ENCODE measurements at places on chromosomes 7 and 10. TPM values are rescaled to one million over a fixed set of nuclear protein-coding genes. Genes with fewer than 3 reads are reported as not detected.

DNA sequence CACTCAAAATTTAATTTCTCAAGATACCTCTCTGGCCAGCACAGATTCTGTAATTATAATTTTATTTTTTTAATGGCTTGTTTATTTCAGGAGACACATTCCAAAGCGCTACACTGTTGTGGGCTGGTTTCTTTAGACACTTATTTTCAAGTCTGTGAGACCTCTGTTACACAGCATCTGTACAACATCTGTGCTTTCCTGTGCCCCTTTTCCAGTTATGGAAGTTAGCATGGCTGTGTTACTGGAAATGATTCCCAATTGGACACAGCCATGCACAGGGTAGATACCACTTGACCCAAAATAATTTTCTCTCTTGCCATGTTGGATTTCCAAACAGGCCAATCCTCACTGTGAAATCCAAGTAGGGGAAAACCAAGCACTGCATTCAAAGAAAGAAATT lies 172.3 kb upstream of the ADCY1 start:
- no peak overlapping the region for H3K4me3 ChIP-seq
- H3K27ac ChIP-seq: no peak overlapping the region
- no peaks in the 10 kb centered on the region for H3K36me3 ChIP-seq
- H3K27me3 ChIP-seq: no peaks in the 10 kb centered on the region

- peak; percentile 59 for DNase-seq
- H3K4me3 ChIP-seq: no peak overlapping the region
- peaks cover 41% of the 10 kb centered on the region for H3K36me3 ChIP-seq
These were observed 9.3 kb upstream of the ZC3HAV1L start for GRCh38 chr7:139044813-139045794.

- DNase-seq: no peak
- H3K4me1 ChIP-seq: no peaks in the 10 kb centered on the region
- no peak overlapping the region for H3K4me3 ChIP-seq
- H3K27ac ChIP-seq: peak overlapping the region; percentile 6
- no peaks in the 10 kb centered on the region for H3K27me3 ChIP-seq
- H3K36me3 ChIP-seq: no peaks in the 10 kb centered on the region
These were observed 45.6 kb upstream of the AGBL3 start for GRCh38 chr7:134940729-134941128.

- H3K27ac ChIP-seq: no peak overlapping the region
- no peak for DNase-seq
- no peaks in the 10 kb centered on the region for H3K27me3 ChIP-seq
These were observed 756.3 kb downstream of the AUTS2 start for GRCh38 chr7:70354409-70355169.

DNA sequence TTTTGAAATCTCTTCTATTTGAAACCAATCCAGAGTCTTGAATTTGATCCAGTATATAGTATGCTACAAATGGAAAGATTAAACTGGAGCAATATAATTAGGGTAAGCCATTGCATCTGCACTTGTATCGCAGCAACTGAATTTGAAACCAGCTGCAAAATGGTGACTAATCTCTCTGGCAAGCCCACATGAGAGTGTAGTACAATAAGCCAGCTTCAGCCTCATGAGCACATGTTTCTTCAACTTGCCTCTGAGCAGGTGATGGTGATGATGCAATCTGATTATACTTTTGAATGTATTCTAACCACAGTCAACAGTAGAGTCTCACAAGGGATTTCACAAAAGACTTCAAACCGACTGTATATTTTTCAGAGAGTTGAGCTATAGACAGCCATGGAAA lies 829 bp upstream of the RPA3 start:
- no peak overlapping the region for H3K4me3 ChIP-seq
- no peak for DNase-seq
- H3K4me1 ChIP-seq: no peaks in the 10 kb centered on the region
- H3K27ac ChIP-seq: no peak overlapping the region
- H3K36me3 ChIP-seq: no peaks in the 10 kb centered on the region

GRCh38 chr7:35650751-35651150 lies 44.2 kb downstream of the HERPUD2 start:
- H3K36me3 ChIP-seq: no peaks in the 10 kb centered on the region
- H3K4me3 ChIP-seq: no peak overlapping the region
- DNase-seq: no peak
- no peak overlapping the region for H3K27ac ChIP-seq
- H3K27me3 ChIP-seq: no peaks in the 10 kb centered on the region

DNA sequence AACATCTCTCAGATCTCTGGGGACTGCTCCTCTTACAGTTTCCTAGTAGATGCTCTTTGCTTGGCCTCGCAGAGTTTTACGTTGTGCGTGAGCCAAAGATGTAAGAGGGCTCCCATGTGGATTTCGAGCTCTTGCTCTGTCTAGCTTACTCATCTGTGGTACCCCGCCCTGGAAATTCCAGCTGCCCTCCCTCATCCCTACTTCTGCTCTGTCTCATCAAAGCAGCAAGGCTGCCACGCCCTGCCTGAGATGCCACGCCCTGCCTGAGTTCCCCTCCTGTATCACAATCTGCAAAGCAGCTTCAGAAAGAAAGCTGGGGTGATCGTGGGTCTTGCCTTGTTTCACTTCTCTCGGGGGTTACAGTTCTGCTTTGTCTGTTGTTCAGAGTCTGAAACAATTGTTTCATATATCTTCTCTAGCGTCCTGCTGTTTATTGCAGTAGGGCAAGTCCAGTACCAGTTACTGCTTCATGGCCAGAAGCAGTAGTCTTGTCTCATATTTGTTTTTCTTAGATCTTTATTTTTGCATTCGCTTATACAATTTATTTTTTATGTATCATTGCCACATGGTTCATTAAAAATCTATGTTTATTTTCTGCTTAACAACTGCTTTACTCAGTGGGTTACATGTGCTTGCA lies 36.1 kb upstream of the CCNY start:
- H3K36me3 ChIP-seq: no peaks in the 10 kb centered on the region
- H3K27ac ChIP-seq: no peak overlapping the region
- no peaks in the 10 kb centered on the region for H3K4me1 ChIP-seq
- H3K27me3 ChIP-seq: no peaks in the 10 kb centered on the region

- H3K36me3 ChIP-seq: no peaks in the 10 kb centered on the region
- no peak overlapping the region for H3K27ac ChIP-seq
- H3K27me3 ChIP-seq: no peaks in the 10 kb centered on the region
- no peak overlapping the region for H3K4me3 ChIP-seq
- H3K4me1 ChIP-seq: no peaks in the 10 kb centered on the region
- no peak for DNase-seq
These were observed 148.8 kb downstream of the NOC3L start for GRCh38 chr10:94213980-94214379.

GRCh38 chr10:69490876-69491275 lies 39.6 kb downstream of the TSPAN15 start:
- H3K27ac ChIP-seq: no peak overlapping the region
- DNase-seq: no peak
- H3K36me3 ChIP-seq: no peaks in the 10 kb centered on the region
- no peaks in the 10 kb centered on the region for H3K4me1 ChIP-seq
- H3K4me3 ChIP-seq: no peak overlapping the region

DNA sequence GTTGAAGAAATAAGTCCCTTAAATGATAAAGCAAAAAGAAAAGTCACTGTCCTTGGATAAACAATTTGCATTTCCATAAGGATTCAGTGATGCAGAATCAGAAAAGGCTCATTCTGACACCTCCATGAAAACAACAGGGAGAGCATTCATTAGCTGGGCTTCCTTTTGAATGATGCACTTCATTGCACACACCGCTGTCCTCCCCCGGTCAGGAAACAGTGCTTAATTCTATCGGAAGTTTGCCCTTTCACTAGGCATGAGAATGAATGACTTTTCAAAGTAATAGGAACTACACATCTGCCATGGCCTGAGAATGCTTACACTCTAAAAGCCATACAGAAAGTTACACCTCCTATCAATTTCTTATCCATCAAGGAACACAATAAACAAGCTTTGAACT lies 4.2 kb downstream of the PCDH15 start:
- DNase-seq: no peak
- no peaks in the 10 kb centered on the region for H3K4me1 ChIP-seq
- no peaks in the 10 kb centered on the region for H3K27me3 ChIP-seq
- H3K4me3 ChIP-seq: no peak overlapping the region

DNA sequence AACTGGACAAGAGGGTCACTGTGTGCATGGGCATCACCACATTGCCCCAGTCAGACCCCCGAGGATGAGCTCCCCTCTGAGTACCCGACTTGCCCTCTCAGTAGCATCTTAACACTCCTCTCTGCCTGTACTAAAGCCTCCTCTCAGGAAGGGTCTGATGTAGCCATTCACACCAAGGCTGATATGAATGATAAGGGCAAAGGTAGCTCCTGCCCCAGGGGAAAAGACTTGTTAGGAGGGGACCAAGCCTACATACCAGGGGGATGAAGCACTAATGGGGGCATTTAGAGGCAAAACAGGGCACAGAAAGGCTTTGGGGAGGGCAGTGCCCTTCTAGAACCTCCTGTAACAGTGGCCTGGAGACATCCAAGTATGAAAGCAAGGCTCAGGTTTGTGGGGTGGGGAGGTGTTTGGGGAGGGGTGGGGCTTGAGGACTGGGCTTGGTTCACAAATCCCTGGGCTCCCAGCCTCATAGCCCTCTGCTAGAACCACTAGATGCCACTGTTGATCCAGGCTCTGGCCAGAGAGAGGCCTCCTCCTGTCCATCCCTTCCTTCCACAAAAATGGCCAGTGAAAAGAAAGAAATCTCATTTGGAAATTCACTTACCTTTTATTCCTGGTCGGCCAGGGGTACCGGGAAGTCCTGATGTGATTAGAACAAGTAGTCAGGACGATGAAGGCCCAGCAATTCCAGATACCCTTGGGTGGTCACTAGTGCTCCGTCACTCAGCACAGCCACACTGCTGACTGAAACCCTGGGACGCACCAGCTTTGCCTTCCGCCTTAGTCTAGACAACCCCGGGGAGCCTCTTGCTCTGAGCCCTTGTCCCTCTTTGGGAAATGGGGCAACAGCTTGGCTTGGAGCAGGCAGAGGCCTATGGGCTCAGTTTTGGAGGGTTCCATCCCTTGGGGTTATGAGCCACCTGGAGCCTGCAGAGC lies 40.3 kb downstream of the COL17A1 start:
- H3K4me3 ChIP-seq: no peak overlapping the region
- H3K36me3 ChIP-seq: no peaks in the 10 kb centered on the region
- H3K4me1 ChIP-seq: peaks cover 14% of the 10 kb centered on the region
- H3K27ac ChIP-seq: no peak overlapping the region

DNA sequence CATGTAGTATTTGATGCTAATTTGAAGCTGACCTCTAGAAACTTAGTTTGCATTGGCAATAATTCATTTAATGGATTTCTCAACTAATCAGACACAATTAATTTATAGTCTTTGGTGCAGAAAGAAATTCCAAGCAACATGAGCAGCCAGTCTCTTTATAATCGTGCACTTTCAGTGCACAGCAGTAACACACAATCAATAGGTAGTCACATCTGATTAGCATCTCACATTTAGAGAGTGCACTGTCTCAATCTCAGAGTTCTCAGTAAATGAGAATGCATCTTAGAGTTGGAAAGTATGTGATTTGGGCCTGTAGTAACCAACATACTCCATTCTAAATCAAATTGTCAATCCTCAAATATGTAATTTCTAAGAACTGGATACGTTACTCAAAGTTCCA lies 377.6 kb downstream of the POM121L12 start:
- H3K4me1 ChIP-seq: no peaks in the 10 kb centered on the region
- H3K36me3 ChIP-seq: no peaks in the 10 kb centered on the region
- H3K27ac ChIP-seq: no peak overlapping the region
- H3K4me3 ChIP-seq: no peak overlapping the region

- H3K36me3 ChIP-seq: no peaks in the 10 kb centered on the region
- H3K4me3 ChIP-seq: no peak overlapping the region
- no peaks in the 10 kb centered on the region for H3K27me3 ChIP-seq
- no peak for DNase-seq
These were observed 96.0 kb upstream of the GATA3 start for GRCh38 chr10:7958442-7958841.

GRCh38 chr10:66552331-66552730 lies 373.5 kb upstream of the LRRTM3 start:
- H3K27ac ChIP-seq: no peak overlapping the region
- H3K27me3 ChIP-seq: no peaks in the 10 kb centered on the region
- H3K4me3 ChIP-seq: no peak overlapping the region
- DNase-seq: no peak

- H3K27ac ChIP-seq: no peak overlapping the region
- H3K4me3 ChIP-seq: no peak overlapping the region
- no peaks in the 10 kb centered on the region for H3K36me3 ChIP-seq
- DNase-seq: no peak
- H3K4me1 ChIP-seq: no peaks in the 10 kb centered on the region
- H3K27me3 ChIP-seq: no peaks in the 10 kb centered on the region
These were observed 19.8 kb upstream of the CLDN12 start for GRCh38 chr7:90383422-90383821.

GRCh38 chr10:126854726-126855495 lies 50.3 kb upstream of the DOCK1 start:
- no peak for DNase-seq
- H3K4me3 ChIP-seq: no peak overlapping the region
- no peaks in the 10 kb centered on the region for H3K4me1 ChIP-seq
- no peaks in the 10 kb centered on the region for H3K36me3 ChIP-seq

GRCh38 chr7:42227936-42228591 lies 8.9 kb downstream of the GLI3 start:
- H3K27me3 ChIP-seq: no peaks in the 10 kb centered on the region

DNA sequence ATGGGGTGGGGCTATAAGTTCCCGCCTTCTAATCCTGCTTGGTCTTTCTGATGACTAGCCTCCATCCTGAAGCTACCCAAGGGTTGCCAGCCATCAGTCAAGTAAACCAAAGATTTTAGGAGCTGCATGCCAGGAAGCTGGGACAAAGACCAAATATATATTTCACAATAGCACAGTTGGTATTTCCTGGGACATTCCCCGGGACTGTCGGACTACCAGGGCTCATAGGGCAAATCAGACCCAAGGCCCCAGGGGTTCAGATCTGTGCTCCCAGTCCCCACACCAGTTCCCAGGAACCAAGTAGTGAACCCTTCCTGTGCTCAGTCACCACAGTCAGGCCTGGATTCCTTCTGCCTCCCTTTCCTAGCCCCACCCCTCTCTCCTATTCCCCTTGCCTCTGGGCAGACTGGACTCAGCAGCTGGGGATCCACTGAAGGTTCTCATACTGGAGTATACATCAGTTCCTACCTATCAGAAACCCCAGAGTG lies 5.7 kb upstream of the CXCL12 start:
- no peaks in the 10 kb centered on the region for H3K36me3 ChIP-seq
- H3K27ac ChIP-seq: no peak overlapping the region
- H3K4me3 ChIP-seq: no peak overlapping the region
- no peaks in the 10 kb centered on the region for H3K4me1 ChIP-seq
- H3K27me3 ChIP-seq: no peaks in the 10 kb centered on the region
- no peak for DNase-seq

Gene GRM3
- not detected for total RNA-seq

Gene EBLN1
- not detected for total RNA-seq

Gene NRAP
- not detected for total RNA-seq

Gene KCNH2
- total RNA-seq: 8.5 TPM

Gene LRRC72
- not detected for total RNA-seq

Gene GIMAP1
- total RNA-seq: 1.8 TPM

Gene NRCAM
- 4.0 TPM for total RNA-seq
